Endodermal cell (in vitro differentiated cells): ENCODE measurements at places on chromosomes 16 and 17.

GRCh38 chr17:8016632-8017424 is 14.4 kb downstream of the GUCY2D start:
- DNase-seq: peak; percentile 97

GRCh38 chr17:57108671-57109392 is 23.8 kb downstream of the AKAP1 start:
- DNase-seq: peak; percentile 58

- DNase-seq: no peak
These were observed 226.6 kb downstream of the ZFHX3 start for GRCh38 chr16:72821185-72821950.

GRCh38 chr16:62638964-62639870 is 603.0 kb upstream of the CDH8 start:
- no peak for DNase-seq

DNA sequence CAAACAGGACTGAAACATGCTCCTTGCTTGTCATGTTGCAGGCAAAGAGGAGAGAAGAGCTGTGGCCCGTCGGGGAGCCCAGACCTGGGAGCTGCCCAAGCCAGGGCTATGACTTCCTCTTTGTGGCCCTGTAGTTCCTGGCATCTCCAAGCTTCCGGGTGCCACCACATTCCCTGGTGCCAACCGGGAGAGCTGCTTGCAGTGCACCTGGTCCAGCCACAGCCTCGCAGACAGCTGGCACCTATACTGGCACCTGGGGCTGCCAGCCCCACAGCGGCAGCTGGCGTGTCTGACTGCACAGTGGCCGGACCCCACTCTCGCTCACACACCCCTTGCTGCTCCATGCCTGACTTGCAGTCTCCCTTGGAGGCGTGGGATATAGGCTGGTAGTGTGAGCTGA is 37.1 kb upstream of the FOXJ1 start:
- no peak for DNase-seq

GRCh38 chr16:23061669-23062068 is 87.6 kb downstream of the USP31 start:
- no peak for DNase-seq

- peak; percentile 45 for DNase-seq
These were observed 11.7 kb upstream of the SLC47A2 start for GRCh38 chr17:19728084-19728495.

GRCh38 chr16:75957870-75958269 is 231.6 kb upstream of the CPHXL start:
- no peak for DNase-seq

- DNase-seq: no peak
These were observed 14.9 kb downstream of the RBFOX3 start for GRCh38 chr17:79595921-79596320.

DNA sequence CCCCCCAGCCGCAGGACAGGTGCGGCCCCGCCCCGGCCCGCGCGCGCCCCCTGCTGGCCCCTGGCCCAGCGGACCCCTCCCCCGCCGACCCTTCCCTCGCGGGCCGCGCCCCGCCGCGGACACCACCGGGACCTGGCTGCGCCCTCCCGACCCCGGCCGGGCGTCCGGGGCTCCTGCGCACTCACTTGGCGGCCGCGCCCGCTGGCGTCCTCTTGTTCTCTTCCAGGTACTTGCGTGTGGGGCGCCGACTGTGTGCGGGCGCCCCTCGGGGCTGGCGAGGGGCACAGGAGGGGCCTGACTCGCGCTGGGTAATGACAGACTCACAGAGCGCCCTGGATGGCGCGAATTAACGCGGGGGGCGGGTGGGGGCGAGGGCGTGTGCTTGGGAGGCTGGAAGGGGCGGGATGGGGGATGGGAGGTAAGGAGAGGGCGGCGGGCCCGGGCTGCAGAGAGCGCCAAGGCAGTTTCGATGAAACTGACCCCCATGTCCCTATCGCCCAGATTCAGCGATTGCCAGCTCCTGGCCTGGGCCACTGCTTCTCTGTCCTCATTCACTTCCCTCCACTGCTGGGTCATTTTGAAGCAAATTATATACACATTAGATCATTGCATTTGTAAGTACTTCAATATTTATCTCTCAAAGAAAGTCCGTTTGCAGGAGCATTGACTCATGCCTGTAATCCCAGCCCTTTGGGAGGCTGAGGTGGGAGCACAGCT is 445 bp upstream of the DBNDD1 start:
- DNase-seq: peak; percentile 87

DNA sequence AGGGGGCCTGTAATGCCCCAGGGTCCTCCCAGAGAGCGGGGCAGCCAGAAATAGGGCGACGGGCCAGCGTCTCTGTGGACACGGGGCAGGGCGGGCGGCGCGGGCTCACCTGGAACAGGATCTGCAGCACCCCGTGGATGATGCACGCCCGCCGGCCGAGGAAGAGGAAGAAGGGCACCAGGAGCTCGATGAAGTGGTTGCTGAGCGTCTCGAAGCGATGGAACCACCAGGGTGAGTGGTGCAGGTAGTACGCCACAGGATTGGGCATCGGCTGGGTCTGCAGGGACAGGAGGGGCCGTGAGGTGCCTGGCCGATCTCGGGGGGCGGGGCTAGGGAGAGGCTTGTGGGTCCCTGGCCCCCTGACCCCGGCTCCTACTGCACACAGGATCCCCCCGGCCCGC is 78.9 kb upstream of the GNG13 start:
- no peak for DNase-seq

GRCh38 chr16:12176051-12176450 is 199.5 kb downstream of the SNX29 start:
- DNase-seq: no peak

GRCh38 chr17:66730461-66730923 is 104.4 kb upstream of the CACNG5 start:
- DNase-seq: peak; percentile 86

DNA sequence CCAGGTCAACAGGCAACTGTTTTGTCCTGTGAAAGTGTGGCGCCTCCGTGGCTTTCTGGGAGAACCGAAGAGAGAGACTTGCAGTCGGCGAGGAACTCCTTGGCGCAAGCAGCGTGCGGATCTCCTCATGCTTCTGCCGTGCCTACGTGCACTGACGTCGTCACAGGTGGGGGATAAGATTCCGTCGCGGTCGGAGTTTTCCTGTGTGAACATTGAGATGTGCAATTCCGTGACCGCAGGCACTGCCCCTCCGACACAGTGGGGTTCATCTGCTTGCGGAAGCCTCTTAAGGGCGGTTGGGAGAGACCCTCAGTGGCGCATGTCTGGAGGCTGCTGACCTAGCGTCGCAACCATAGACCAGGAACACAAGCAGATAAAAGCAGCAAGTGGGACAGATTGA is 212.3 kb upstream of the CHMP6 start:
- DNase-seq: no peak
